ENCODE measurements at places on chromosomes 6 and 20.

DNA sequence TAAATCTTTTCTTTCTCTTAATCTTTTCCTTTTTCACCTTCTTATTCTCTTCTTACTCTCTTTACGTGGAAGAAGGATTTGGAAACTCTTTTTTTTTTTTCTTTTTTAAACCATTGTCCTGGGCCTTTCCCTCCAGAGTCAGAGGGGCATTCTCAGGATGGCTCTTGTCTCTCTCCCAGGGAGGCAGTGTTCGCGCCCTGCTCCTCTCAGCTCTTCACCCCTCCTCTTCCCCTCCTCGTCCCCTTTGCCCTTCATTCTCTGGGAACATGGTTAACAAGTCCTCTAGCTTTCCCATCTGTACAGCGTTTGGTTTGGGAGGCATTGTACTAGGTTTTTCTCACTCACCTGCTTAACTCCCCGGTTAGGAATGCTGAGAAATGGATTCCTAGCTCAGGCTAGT, 52.0 kb upstream of the TFB1M start:
- no peak for DNase-seq

DNA sequence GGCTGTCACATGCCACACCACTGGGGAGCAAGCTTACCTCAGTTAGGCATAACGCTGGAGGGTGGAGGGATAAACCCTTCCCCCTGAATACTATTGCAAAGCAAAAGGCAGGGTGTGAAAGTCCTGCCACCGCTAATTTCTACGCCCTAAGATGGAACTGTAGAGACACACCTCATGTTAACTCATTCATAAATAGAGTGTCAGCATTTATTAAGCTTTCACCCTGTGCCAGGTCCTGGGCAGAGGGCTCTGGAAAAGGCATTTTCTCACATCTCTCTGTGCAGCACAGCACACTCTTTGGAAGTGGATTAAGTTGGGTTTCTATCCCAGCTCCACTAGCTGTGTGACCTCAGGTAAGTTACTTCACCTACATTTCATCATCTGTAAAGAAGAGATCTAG, 21.8 kb downstream of the TMEM14B start:
- DNase-seq, result no peak

DNA sequence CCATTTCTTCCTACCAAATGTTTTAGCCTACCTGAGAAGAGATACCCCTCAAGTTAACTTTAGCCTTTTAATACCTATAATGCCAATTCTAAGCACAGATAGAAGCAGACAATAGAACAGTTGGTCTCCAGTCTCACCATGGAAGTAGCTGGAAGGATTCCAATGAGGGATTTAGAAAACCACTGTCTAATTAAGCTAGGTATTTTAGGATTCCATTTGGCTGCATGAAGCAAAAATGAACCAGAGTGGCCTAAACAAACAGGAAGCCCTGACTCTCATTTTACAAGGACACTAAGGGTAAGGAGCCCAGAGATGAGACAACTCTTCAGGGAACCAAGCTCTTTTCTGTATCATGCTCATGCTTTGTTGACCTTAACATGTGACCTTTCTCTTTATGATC, 199.2 kb downstream of the ALDH8A1 start:
- no peak for DNase-seq

DNA sequence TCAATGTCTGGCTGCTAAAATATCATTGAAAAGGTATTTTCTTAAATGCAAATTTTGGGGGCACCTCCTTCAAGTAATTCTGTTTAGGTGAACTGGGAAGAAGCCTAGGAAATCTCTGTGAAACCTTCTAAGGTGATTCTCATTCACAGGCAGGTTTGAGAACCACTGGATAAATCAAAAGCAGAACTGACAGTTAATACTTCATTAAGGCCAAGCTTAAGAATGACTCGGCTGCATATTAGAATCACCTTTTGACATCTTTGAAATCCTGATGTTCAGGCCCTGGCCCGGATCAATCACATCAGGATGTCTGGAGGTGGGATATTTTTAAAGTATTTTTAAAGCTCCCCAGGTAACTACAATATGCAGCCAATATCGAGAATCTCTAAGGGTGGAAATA, 50.6 kb downstream of the FKBP1C start:
- no peak for DNase-seq

DNA sequence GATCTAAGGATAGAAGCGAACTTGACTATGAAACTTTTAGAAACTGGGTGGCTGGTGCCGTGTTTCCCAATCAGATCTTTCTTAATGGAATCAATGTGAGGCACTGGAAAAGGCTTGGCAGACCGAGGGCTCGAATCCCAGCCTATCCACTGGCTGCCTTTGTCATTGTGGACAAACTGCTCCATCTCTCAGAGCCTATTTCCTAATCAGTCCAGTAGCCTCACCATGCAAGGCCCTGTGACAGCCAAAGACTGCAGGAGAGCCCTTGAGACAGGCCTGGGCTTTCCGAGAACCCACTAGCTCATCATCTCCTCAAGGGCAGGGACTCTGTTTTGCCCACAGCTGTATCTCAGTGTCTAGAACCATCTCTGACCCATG, 43.4 kb downstream of the SPDEF start:
- no peak for DNase-seq

- no peak for DNase-seq
These were observed 508.9 kb upstream of the SULF2 start for GRCh38 chr20:48294196-48294595.

GRCh38 chr20:42734660-42735368, 454.9 kb downstream of the PTPRT start:
- no peak for DNase-seq
